ENCODE measurements at places on chromosomes 1 and 21.
A peak's percentile ranks its signal among the peaks of the same experiment; 100 is the strongest.

DNA sequence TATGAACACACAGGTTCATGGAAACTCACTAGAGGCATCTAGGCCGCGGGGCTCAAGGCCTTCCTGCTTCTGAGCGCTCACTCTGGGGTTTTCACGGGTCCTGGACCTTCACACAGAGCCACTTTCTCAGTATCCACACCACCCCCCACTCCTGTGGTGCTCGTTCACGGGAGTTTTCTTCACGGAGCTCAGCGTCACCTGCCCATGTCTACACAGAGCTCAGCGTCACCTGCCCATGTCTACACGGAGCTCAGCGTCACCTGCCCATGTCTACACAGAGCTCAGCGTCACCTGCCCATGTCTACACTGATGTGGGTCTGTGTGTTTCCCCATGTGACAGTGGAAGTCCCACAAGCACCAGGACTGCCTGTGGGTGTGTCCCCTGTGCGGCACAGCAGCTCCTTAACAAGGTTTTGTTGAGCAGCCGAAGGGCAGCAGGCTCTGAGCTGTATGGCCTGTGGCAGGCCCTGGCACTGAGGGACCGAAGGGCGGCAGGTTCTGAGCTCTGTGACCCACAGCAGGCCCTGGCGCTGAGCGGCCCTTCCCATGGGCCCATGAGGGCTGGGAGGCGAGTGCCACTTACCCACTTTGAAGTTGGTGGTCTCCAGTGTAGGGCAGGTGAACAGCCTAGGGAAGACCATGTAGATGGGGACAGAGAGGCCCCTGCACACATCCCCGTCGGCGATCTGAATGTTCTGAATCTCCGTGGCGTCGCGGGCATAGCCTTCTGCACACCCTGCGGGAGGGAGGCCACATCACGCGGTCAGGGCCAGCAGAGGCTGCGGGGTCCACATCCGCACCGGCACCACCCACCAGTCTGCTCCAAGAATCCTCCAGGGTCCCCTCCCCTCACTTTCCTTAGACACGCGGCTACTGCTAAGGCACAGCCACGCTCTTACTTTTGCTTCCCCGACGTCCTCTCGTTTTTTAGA lies 39.8 kb downstream of the VPS26C start:
- DNase-seq, result no peak

- no peak for DNase-seq
These were observed 3.0 kb upstream of the CYB561D1 start for GRCh38 chr1:109490934-109491302.

DNA sequence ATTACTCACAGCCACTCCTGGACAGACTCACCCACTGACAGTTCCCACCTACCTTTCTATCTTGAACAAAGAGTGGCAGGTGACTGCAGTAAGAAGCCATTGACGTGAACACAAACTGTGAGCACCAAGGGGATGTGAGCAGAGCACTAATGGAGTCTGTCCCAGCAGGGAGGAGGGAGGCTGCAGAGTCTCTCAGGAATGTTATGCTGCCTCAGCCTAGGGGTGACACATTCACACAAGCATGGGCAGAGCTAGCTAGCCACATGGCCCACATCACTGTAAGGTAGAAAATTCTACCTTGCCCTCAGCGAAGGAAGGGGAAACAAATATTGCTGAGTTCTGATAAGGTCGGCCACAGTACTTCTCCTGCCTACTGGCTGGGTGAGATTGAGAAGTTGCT lies 56.8 kb upstream of the PTGFRN start:
- no peak for DNase-seq

DNA sequence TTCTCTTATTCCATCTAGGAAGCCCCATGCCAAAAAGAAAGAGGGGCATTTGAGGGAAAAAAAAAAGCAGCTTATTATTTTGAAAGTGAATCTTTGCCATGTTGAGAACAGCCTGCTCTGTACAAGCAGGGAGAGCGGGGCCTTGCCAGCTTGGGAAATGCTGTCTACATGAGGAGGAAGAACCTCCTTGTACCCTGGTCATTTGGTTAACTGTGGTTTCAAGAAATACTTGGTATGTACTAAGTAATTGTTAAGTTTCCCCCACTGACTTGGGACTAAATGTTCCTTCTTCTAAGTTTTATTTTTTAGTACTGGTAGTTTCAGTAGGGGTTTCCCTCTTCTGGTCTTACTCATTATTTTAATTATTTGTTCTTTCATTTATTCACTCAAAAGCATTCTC lies 144.1 kb upstream of the HOOK1 start:
- no peak for DNase-seq

GRCh38 chr1:48093696-48094528 lies 96.7 kb upstream of the TRABD2B start:
- DNase-seq, result peak; percentile 46

DNA sequence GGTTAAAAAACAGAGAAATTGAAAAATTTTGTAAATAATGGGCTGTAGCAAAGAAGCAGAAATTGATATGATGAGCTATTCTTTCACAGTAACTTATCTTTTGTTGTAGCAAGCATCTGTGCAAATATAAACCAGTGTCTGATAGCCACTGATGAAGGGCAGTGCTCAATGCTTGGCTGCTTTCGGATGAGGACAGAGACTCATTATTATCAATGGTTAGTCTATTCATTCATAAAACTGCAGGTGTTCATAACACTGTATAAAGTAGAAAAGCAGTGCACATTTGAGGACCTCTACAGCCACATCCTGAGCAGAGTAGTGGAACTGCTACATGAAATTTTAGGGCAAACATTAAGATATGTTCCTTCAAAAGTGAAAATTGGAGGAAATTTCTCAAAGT lies 107.2 kb downstream of the FAF1 start:
- DNase-seq, result no peak

GRCh38 chr1:160711602-160712311 lies at the start of gene CD48:
TSS of gene CD48 (minus strand) at chr1:160711822. CDS start at chr1:160711763, 59 bp downstream.
- peak; percentile 54 for DNase-seq

GRCh38 chr1:228174482-228175315 lies 9.1 kb downstream of the IBA57 start:
- DNase-seq, result no peak

DNA sequence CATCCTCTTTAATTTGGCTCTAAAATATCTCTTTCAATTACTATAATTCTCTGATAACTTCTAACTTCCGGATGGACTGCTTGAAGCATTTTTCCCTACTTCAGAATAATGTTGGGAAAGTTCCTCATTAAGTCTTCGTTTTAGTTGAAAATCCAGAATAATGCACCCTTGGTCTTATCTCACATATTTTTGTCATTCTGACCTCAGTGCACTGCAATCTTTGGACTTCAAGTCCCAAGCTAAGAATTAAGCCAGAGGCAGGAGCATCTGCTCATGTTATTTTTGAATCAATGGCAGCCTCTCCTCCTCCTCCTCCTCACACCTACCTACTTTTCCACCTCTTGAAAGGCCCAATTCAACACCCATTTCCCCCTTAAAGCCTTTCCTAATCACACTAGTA lies 169.8 kb downstream of the CYYR1 start:
- no peak for DNase-seq

DNA sequence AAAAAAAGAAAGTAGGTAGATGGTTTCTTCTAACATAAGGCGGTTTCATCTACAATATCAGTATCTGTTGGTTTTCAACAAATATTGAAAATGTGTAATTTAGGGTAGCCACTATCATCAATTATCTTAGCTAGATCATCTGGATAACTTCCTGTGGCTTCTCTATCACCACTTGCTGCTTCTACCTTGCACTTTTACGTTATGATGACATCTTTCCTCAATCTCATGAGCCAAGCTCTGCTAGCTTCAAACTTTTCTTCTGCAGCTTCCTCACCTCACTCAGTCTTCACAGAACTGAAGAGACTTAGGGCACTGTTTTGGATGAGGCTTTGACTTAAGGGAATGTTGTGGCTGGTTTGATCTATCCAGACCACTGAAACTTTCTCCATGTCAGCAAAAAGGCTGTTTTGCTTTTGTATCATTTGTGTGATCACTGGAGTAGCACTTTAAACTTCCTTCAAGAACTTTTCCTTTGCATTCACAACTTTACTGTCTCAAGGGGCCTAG lies 144.9 kb upstream of the HP1BP3 start:
- DNase-seq, result no peak

- no peak for DNase-seq
These were observed 27.7 kb downstream of the RRAGC start for GRCh38 chr1:38831731-38832369.

DNA sequence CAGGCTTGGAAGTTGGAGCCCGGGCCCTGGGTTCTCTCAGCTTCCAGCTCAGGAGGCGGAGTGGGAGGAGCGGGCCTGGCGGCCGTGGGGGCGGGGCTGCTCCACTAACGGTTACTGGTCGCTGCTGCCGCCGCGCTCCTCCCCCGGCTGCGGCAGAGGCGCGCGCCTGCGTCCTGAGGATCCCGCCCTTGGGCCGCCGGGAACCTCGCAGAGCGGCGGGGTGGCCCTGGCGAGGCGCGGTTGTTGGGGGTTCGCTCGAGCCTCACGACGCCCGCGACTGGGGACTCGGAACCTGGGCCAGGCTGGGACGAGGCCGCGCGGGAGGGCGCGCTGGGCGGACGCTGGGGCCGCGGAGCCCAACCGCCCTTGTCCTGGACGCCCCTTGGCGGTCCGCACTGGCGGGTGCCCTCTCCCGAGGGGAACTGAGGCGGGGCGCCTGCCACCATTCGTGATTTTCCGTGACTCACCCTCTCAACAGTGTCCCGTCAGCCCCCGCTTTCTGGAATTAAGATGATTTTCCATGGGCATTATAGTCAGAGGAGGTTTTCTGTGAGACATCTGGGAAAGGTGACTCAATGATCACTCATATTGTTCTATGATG lies 34.1 kb downstream of the OR2G3 start:
- DNase-seq, result no peak

DNA sequence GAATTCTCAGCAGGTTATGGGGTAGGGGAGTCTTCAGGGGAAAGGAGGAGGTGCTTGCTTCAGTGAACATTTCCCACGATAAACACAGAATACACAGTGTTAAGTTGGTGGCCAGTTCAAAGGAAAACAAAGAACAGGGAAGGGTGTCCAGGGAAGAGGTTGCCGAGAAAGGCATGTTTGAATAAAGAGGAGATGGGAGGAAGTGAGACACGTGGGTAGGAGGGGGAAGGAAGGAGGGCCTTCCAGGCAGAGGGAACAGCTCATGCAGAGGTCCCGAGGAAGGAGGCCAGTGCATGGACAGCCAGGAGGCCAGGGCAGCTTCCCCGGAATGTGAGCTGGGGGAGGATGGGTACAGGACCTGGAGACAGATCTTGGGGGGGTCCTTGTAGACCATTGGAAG lies 130.3 kb upstream of the TMEM51 start:
- no peak for DNase-seq

GRCh38 chr1:46411601-46412341 lies 17.7 kb downstream of the FAAH start:
- no peak for DNase-seq

DNA sequence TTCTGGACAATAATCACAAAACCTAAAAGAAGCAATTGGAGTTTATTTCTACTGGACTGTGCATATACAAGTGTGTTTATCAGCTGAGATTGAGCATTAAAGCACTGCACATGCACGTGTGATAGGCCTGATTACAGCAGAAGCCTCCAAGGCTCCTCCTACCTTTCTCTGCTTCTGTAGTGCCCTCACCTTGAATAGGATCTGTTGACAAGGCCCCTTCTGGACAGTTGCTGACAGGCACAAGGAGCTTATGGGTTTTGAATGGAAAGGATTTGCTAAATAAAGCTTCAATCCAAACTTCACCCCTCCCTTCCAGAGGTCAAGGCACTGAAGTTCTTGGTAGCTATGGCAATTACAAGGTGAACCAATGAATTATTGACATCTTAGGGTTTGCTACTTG lies 7.9 kb upstream of the SGIP1 start:
- DNase-seq, result no peak

All from Kasumi-1 (cell line).